ENCODE measurements at places on chromosomes 2 and 18. TPM values are rescaled to one million over a fixed set of nuclear protein-coding genes. Genes with fewer than 3 reads are reported as not detected.

DNA sequence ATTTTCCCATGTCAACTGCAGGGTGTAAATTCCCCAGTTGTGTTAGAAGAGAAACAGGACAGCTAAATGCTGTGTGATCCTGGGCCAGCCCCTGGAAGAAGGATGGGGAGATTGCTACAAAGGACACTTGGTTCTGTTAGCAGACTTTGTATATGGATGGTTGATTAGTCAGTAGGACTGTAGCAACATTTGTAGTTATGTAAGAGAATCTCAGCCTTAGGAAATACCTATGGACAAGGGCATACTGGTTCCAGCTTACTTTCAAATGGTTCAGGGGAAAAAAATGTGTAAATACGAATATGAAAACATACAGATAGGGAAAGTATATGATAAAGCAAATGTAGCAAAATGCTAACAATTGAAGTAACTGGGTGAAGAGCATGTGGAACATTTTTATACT lies 47.6 kb downstream of the GNAL start:
- no peaks in the 10 kb centered on the region for H3K36me3 ChIP-seq
- DNase-seq = no peak
- H3K27ac ChIP-seq = no peak overlapping the region
- no peaks in the 10 kb centered on the region for H3K4me1 ChIP-seq

- no peak overlapping the region for H3K27ac ChIP-seq
- peaks cover 4% of the 10 kb centered on the region for H3K27me3 ChIP-seq
- DNase-seq = no peak
- no peaks in the 10 kb centered on the region for H3K4me1 ChIP-seq
Observed at GRCh38 chr18:13397504-13398163, 179.1 kb downstream of the LDLRAD4 start.

DNA sequence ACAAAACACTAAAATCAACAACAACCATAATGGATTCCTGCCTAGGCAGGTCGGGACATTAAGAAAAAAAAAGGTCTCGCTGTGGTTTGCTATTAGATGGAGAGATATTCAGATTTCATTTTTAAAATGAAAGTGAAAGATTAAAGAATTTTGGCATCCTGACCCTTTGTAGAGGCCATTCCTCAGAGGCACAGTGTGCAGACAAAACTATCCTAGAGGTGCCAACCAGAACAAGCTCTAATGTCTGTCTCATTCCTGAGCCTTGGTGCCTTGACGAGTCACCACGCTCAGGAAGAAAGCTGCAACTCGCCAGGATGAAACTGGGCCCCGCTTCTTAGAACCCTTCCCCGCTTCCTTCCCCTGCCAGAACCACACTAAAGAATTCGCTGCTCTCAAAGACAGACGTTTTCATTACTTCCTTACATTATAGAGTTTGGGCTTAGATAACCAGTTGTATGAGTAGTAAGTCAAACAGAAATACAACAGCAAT lies 156.0 kb downstream of the TGIF1 start:
- no peaks in the 10 kb centered on the region for H3K27me3 ChIP-seq
- H3K4me3 ChIP-seq = peak overlapping the region; percentile 70
- peaks cover 45% of the 10 kb centered on the region for H3K4me1 ChIP-seq

Gene B3GNT7
- 1.7 TPM for total RNA-seq

Gene MBOAT2
- 58.0 TPM for total RNA-seq

Gene MEP1B
- total RNA-seq = not detected
